CD4-positive, alpha-beta T cell treated with Interleukin-2 at 100 ng/mL for 4 hours (primary cell): ENCODE measurements at places on chromosomes 13 and 19.

- no peak for DNase-seq
These were observed 872 bp downstream of the HOMER3 start for GRCh38 chr19:18939922-18940768.

DNA sequence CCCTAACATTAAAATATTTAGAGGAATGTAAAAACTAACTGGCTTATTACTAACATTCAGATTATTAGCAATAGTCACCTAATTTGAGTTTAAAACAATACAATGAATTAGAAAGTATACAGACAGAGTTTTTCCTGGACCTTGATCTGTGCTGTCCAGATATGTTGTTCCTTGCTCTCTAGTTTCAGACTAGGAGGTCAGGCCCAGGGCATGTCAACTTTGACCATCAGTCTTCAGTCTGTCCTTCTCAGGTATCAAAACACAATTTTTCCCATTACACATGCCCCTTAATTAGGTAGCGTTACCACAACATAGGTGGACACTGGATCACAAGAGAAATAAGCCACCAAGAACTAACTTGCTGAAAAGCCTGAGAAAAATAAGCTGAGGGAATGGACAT lies 197.0 kb downstream of the MAB21L1 start:
- no peak for DNase-seq

DNA sequence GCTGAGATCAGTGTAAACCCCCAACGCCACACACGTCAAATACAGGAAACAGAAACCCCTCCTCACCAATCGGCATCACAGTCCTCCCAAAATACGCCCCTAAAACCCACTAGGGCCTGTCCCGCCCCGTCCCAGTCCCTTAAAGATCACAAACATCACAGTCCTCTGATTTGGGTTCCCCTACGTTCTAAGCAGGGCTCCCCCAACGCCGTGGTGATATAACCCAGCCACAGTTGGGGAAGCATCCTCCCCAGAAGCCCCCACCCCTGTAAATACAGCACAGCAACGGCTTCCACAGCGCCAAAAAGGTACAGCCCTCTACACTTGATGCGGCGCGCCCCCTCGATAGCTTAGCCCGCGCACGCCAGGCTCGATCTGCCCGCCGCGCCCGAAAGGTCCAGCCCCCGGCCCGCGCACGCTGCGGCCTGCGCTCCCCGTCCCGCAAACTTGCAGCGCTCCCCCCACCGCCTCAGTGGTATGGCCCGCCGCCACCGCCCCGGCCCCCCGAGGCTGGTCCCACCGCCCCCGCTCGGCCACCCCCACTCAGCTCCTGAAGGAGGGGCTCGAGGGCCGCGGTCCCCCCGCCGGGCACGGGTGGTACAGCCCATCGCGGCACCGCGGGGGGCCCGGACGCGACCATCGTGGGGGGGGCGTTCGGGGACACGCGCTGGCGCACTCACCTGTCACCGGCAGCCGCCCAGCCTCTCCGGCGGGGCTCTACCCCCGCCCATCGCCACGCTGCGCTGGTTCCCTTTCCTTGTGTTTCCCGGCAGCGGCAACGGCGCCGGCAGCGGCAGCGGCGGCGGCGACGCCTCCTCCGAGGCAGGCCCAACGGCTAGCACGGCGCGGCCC lies at the start of gene AKT2:
Gene AKT2, minus strand, starts transcription at position 845 of the 852 bp plus-strand sequence. CDS start 20,078 bp downstream, outside the sequence.
- peak; percentile 47 for DNase-seq

- DNase-seq, result no peak
These were observed 41.0 kb upstream of the SIAH3 start for GRCh38 chr13:45892513-45892912.

GRCh38 chr13:30572859-30573275 lies 44.9 kb upstream of the USPL1 start:
- peak; percentile 51 for DNase-seq

- no peak for DNase-seq
These were observed 11.1 kb upstream of the BCL3 start for GRCh38 chr19:44737238-44738071.

DNA sequence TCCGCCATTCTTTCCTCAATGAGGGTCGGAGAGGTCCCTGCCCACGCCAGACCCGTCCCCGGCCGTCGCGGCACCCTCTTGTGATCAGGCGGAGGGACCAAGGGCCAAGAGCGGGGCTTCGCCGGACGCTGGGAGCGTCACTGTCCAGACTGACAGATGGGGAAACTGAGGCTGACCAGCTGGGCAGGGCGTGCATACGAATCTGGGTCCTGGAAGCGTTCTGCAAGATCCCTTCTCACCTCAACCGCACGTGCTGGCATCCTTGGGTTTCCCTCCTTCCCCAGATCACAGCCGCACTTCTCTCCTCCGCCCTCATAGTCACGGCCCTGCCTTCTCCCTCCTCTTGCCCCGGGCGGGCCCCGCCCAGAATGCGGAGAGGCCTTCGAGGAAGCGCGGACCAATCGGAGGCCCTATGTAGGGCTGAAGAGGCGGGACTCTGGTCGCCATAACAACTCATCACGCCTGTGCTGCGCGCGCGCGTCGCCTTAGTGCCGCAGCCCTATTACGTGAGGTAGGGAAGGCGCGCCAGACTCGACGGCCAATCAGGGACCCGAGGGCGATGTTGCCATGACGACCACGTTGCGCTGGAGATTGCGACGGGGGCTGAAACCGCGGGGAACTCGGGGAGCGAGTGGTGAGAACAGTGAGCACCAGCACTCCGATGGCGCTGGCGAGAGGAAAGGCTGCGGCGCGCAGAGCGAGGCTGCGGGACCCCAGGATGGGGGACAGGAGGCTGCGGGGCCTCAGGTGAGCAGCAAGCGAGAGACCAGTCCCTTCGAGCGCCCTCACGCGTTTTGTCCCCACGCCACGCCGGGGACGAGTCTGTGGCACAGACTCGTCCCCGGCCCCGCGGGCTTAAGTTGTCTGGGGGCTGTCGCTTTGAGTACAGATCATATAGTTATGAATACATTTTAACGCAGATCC lies 5.7 kb downstream of the RNF225 start:
- peak; percentile 100 for DNase-seq

DNA sequence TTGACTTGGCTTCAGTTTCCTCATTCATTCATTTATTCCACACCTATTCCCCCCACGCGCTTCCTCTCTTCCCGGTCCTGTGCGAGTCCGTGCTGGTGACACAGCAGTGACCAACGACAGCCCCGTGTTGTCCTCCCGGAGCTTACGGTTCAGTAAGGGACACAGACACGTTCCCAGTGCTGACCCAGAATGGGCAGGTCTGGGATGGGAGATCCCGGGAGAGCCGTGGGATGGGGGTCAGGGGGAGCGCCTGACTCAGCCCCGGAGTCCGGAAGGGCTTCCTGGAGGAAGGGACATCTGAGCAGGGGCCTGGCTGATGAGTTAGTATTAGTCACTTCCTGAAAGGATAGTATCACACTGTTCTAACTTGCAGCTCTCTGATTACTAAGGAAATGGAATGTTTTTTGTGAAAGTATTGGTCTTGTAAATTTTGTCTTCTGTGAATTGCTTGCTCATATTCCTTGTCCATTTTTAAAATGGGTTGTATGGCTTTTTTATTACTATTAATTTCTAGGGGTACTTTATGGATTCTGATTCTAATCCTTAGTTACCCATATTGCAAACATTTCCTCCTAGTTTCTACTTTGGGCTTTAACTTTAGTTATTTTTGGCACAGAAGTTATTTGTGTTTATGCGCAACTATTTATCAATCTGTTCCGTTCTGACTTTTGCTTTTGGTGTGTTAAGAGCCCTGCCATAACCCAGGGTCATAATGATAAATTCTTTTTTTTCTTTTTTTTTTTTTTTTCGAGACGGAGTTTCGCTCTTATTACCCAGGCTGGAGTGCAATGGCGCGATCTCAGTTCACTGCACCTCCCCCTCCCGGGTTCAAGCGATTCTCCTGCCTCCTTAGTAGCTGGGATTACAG lies 708 bp upstream of the ERCC1 start:
- peak; percentile 43 for DNase-seq

- no peak for DNase-seq
These were observed 8.7 kb downstream of the IQCN start for GRCh38 chr19:18265582-18265981.

- no peak for DNase-seq
These were observed 27.2 kb downstream of the WASF3 start for GRCh38 chr13:26584713-26585112.

DNA sequence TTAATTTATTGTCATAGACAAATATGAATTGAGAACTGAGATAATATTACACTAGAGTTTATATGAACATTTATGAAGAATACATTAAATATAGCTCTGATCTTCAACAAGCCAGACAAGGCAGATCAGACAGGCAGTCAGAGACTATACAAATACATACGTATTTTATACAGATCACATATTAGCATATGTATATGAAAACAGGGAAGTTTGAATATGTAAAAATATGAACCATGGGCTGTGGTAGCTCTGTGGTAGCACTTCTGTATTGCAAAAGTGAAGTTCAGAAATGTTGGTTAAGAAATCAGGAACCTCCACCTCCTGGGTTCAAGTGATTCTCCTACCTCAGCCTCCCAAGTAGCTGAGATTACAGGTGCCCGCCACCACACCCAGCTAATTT lies 20.7 kb downstream of the GPR180 start:
- no peak for DNase-seq

DNA sequence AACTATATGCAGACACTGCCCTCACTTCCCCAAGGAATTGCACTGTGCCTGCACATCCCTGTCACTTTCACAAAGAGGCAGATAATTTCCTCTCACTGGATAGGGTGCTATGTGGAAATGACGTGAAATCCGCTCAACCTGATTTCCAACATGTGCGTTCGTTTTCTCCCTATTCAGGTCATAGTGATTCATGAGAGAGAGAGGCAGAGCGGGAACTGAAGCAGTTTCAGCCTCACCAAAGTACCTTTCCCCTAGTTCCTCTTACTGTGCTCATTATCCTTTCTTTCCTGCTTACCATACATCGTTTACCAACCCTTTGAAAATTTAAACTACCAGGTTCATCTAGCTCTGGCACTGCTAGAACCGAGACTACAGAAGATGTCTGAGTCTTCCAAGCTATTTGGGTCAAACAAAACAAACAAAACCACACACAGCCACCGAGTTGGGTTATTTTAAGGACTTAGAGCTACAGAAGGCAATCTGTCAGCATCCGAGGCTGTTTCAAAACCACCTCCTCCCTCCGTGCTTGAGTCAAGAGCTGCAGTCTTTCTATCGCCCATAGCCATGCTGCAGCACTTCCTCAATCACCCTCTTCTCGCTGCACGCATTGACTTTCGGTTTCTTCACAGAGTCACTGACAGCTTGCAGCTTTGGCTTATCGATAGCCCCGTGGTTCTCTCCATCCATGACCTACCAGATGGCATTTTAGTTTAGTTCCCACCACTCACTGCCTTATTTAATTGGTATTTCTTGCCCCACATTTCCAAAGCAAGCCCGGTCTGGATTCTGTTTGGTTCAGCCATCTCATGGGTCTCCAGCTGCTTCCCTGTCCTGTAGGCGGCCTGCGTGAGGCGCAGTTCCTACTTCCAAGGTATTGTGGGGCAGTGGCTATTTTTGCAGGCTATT lies 1395.8 kb downstream of the EFNB2 start:
- DNase-seq, result peak; percentile 69

- DNase-seq, result no peak
These were observed 42.1 kb downstream of the PTPRS start for GRCh38 chr19:5298471-5298901.

DNA sequence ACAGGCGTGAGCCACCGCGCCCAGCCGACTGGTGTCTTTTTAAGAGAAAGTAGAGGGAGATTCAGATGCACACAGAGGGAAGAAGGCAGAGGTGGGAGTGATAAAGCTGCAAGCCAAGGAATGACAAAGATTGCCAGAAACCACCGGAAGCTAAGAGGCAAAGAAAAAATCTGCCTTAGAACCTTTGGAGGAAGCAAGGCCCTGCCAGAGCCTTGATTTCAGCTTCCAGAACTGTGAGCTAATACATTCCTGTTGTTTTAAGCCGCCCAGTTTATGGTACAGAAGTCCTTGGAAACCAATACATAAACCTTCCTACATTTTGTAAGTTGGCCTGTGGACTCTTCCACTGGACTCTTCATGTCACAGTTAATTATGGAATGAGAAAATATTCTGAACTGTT lies 71.7 kb upstream of the SOX21 start:
- DNase-seq, result no peak

GRCh38 chr13:76607866-76608265 lies 278.3 kb downstream of the KCTD12 start:
- no peak for DNase-seq

GRCh38 chr13:97423300-97424045 lies 10.5 kb upstream of the RAP2A start:
- no peak for DNase-seq

GRCh38 chr19:3160219-3160618 lies 18.4 kb upstream of the S1PR4 start:
- DNase-seq, result no peak

DNA sequence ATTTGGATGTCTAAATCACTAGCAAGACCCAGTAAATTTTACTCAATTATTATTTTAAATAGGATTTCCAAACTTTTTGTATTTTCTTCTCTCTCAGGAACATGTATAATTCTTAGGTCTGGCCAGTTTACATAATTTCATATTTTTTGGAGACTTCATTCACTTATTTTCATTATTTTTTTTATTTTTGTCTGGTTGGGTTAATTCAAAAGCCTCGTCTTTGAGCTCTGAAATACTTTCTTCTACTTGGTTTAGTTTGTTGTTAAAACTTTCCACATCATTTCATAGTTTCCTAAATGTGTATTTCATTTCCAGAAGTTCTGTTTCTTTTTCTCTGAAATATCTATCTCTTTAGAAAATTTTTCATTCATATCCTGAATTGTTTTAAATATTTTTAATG lies 322.9 kb upstream of the SPRY2 start:
- DNase-seq, result no peak

DNA sequence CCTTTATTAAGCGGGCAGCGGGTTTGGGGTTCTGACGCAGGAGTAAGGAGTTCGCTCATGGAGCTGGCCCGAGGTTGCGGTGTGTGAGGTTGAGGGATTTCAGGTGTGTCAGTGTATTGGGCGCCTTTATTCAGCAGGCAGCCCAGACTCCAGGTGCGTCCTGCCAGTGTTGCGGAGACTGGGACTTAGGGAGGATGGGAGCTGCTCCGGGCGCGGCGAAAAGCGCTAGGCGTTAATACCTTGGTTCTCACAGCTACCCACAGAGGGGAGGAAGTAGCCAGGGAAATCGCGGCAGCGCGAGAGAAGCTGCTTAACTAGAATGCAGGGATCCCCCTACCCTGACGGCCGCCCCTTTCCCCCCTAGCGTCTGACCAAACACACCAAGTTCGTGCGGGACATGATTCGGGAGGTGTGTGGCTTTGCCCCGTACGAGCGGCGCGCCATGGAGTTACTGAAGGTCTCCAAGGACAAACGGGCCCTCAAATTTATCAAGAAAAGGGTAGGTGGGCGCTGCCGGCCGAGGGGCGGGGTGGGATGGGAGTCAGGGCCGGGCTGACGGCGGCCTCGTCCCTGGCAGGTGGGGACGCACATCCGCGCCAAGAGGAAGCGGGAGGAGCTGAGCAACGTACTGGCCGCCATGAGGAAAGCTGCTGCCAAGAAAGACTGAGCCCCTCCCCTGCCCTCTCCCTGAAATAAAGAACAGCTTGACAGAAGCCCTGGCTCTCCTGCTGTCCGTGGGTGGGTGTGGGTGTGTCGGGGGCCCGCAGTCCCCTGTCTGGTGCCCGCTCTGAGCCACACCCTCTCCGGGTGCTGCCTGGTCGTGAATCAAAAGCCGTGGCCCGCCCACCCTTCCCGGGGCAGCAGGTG lies 1.1 kb downstream of the RPL36 start:
- DNase-seq, result peak; percentile 25
